CD8-positive, alpha-beta memory T cell (primary cell): ENCODE measurements at places on chromosomes 13 and 19. TPM values are rescaled to one million over a fixed set of nuclear protein-coding genes. Genes with fewer than 3 reads are reported as not detected.

- H3K4me1 ChIP-seq: peaks cover 6% of the 10 kb centered on the region
- no peaks in the 10 kb centered on the region for H3K27me3 ChIP-seq
- no peak overlapping the region for H3K4me3 ChIP-seq
- no peak overlapping the region for H3K27ac ChIP-seq
- DNase-seq: no peak
Observed at GRCh38 chr19:36059180-36059910, 4.6 kb downstream of the WDR62 start.

- peaks cover 14% of the 10 kb centered on the region for H3K4me1 ChIP-seq
- H3K36me3 ChIP-seq: no peaks in the 10 kb centered on the region
- H3K27me3 ChIP-seq: no peaks in the 10 kb centered on the region
- H3K27ac ChIP-seq: no peak overlapping the region
- no peak for DNase-seq
- no peak overlapping the region for H3K4me3 ChIP-seq
Observed at GRCh38 chr13:49367640-49368422, 76.0 kb downstream of the CAB39L start.

DNA sequence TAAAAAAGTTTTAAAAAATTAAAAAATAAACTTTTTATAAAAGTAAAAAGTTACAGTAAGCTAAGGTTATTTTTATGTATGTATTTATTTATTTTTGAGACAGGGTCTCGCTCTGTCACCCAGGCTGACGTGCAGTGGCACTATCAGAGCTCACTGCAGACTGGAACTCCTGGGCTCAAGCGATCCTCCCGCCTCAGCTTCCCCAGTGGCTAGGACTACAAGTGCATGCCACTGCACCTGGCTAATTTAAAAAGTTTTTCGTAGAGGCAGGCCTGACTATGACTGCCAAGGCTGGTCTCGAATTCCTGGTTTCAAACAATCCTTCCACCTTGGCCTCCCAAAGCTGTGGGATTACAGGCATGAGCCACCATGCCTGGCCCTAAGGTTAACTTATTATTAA is 64.1 kb downstream of the CDADC1 start:
- H3K27me3 ChIP-seq: no peaks in the 10 kb centered on the region
- no peak overlapping the region for H3K27ac ChIP-seq
- no peak for DNase-seq
- no peaks in the 10 kb centered on the region for H3K36me3 ChIP-seq
- no peaks in the 10 kb centered on the region for H3K4me1 ChIP-seq

GRCh38 chr13:111913761-111914140 is 153.2 kb upstream of the SOX1 start:
- H3K27me3 ChIP-seq: no peaks in the 10 kb centered on the region
- no peak overlapping the region for H3K4me3 ChIP-seq
- no peaks in the 10 kb centered on the region for H3K4me1 ChIP-seq

DNA sequence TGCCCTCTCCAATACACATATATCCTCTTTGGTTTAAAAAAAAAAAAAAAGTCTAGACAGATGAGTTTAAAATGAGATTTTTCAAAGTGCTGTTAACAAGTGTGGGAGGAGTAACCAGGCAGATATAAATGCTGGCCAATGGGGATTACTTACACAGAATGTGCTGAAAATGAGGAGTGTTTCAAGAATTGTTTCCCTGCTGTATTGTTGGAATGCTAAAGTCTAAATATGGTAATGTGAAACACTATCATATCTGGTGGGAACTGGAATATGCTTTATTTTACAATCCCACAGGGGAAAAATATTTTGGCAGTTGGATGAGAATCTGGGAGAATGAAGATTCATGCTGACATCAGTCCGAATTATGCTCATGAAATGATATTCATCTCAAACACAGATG is 250.7 kb downstream of the DCT start:
- H3K27ac ChIP-seq: no peak overlapping the region
- H3K4me3 ChIP-seq: no peak overlapping the region
- no peaks in the 10 kb centered on the region for H3K36me3 ChIP-seq
- no peaks in the 10 kb centered on the region for H3K27me3 ChIP-seq

GRIK5 gene
- total RNA-seq: 0.39 TPM

GRCh38 chr13:23957981-23958380 is 60.7 kb upstream of the C1QTNF9B start:
- H3K36me3 ChIP-seq: no peaks in the 10 kb centered on the region
- no peak overlapping the region for H3K4me3 ChIP-seq
- no peak for DNase-seq
- H3K27me3 ChIP-seq: no peaks in the 10 kb centered on the region

CCDC70 gene
- total RNA-seq: not detected

- H3K4me1 ChIP-seq: peaks cover 22% of the 10 kb centered on the region
- H3K4me3 ChIP-seq: peak within 1 kb of the TSS; percentile 50
- no peak within 1 kb of the TSS for H3K27ac ChIP-seq
- H3K27me3 ChIP-seq: peaks cover 56% of the 10 kb centered on the region
- no peak for DNase-seq
- H3K36me3 ChIP-seq: no peaks in the 10 kb centered on the region
Observed at GRCh38 chr13:20192836-20193161, at the start of gene GJB2. GJB2 (minus strand) TSS chr13:20192938; CDS start chr13:20189581, 3,357 bp downstream.

DNA sequence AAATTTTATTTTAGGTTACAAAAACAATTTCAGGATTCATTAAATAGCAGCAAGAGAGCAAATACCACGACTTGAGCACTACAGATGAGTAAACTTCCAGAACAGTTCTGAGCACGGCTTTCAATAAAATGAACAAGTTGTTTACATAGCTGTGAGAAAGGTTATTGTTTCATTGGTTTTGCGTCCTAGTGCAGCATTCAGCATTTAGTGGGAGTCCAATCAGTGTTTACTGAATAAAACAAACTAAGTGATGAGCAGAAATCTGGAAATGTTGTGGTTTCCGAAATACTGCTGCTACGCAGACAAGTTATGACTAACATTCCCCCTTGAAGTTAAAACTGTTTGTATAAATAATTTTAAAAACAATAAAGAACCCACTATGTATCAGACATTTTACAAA is 251.5 kb upstream of the STARD13 start:
- no peaks in the 10 kb centered on the region for H3K27me3 ChIP-seq
- no peaks in the 10 kb centered on the region for H3K36me3 ChIP-seq
- DNase-seq: no peak
- no peak overlapping the region for H3K27ac ChIP-seq
- no peak overlapping the region for H3K4me3 ChIP-seq
- H3K4me1 ChIP-seq: peaks cover 20% of the 10 kb centered on the region

WDR83 gene
- 18.8 TPM for total RNA-seq

GARIN5A gene
- total RNA-seq: 0.97 TPM

GRCh38 chr13:95507991-95508390 is 44.5 kb upstream of the CLDN10 start:
- no peak for DNase-seq
- H3K27me3 ChIP-seq: no peaks in the 10 kb centered on the region
- no peak overlapping the region for H3K4me3 ChIP-seq
- H3K36me3 ChIP-seq: no peaks in the 10 kb centered on the region
- no peaks in the 10 kb centered on the region for H3K4me1 ChIP-seq

- H3K36me3 ChIP-seq: no peaks in the 10 kb centered on the region
- H3K27me3 ChIP-seq: no peaks in the 10 kb centered on the region
- DNase-seq: no peak
- no peak overlapping the region for H3K27ac ChIP-seq
Observed at GRCh38 chr13:53743906-53744305, 715.3 kb downstream of the OLFM4 start.

- no peak for DNase-seq
- H3K27ac ChIP-seq: no peak overlapping the region
- no peaks in the 10 kb centered on the region for H3K27me3 ChIP-seq
- H3K4me1 ChIP-seq: no peaks in the 10 kb centered on the region
- no peak overlapping the region for H3K4me3 ChIP-seq
Observed at GRCh38 chr19:46386151-46386550, 27.2 kb downstream of the CCDC8 start.

DNA sequence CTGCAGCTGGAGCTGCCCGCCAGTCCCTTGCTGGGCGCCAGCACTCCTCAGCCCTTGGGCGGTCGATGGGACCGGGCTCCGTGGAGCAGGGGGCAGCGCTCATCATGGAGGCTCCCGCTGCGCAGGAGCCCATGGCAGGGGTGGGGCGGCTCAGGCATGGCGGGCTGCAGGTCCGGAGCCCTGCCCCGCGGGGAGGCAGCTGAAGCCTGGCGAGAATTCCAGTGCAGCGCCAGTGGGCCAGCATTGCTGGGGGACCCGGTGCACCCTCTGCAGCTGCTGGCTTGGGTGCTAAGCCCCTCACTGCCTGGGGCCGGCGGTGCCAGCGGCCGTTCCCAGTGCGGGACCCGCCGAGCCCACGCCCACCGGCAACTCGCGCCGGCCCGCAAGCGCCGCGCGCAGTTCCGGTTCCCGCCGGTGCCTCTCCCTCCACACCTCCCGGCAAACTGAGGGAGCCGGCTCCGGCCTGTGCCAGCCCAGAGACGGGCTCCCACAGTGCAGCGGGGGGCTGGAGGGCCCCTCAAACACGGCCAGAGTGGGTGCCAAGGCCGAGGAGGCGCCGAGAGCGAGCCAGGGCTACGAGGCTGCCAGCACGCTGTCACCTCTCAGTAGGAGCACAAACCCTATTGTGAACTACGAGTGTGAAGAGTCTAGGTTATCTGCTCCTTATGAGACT is 687.1 kb downstream of the PCDH17 start:
- H3K27ac ChIP-seq: no peak overlapping the region
- DNase-seq: no peak
- no peaks in the 10 kb centered on the region for H3K4me1 ChIP-seq
- H3K36me3 ChIP-seq: no peaks in the 10 kb centered on the region
- no peaks in the 10 kb centered on the region for H3K27me3 ChIP-seq
- no peak overlapping the region for H3K4me3 ChIP-seq

- H3K27ac ChIP-seq: no peak overlapping the region
- no peaks in the 10 kb centered on the region for H3K27me3 ChIP-seq
- no peaks in the 10 kb centered on the region for H3K4me1 ChIP-seq
- H3K4me3 ChIP-seq: no peak overlapping the region
- DNase-seq: no peak
- H3K36me3 ChIP-seq: no peaks in the 10 kb centered on the region
Observed at GRCh38 chr13:104586051-104586746, 1520.0 kb upstream of the SLC10A2 start.

GRCh38 chr13:42348576-42348975 is 76.6 kb downstream of the AKAP11 start:
- no peaks in the 10 kb centered on the region for H3K27me3 ChIP-seq
- H3K36me3 ChIP-seq: no peaks in the 10 kb centered on the region
- H3K4me1 ChIP-seq: peaks cover under 1% of the 10 kb centered on the region
- DNase-seq: no peak
- no peak overlapping the region for H3K4me3 ChIP-seq
- no peak overlapping the region for H3K27ac ChIP-seq

KLK15 gene
- not detected for total RNA-seq

DNA sequence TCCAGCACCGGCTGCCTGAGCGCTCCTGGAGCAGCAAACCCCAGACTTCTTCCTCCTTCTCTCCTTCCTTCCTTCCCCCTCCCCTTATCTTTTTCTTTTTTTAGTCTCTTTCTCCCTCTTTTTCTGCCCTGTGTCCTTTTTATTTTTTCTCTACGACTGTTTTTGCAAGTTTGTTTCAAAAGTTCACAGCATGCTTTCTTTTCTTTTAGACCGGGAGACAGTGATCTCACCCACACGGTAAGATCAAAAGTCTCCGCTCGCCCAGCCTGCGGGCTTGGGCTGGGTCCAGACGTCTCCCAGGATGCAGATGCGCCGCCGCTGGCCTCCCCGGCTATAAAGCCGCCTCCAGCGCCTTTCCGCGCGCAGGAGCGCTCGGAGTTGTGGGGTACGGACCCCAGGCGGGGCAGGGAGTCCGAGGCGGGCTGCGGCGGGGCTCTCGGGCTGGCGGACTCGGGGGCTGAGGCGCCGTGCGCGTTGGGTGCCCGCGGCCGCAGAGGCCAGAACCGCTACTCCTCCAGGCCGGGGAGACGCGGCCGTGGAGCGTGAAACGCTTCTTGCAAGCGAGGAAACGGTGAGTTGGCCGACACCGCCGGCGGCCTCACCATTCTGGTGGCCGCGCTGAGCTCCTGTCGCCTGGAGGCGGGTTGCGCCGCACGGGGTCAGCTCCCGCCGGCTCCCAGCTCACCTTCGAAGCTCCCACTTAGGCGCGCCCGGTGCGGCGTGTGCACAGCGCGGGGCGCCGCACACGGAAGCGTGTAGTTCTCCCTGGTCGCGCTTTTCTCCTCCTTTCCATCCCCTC is 2.0 kb upstream of the TSHZ3 start:
- no peak overlapping the region for H3K27ac ChIP-seq
- peaks cover 68% of the 10 kb centered on the region for H3K27me3 ChIP-seq
- peaks cover 13% of the 10 kb centered on the region for H3K4me1 ChIP-seq

DNA sequence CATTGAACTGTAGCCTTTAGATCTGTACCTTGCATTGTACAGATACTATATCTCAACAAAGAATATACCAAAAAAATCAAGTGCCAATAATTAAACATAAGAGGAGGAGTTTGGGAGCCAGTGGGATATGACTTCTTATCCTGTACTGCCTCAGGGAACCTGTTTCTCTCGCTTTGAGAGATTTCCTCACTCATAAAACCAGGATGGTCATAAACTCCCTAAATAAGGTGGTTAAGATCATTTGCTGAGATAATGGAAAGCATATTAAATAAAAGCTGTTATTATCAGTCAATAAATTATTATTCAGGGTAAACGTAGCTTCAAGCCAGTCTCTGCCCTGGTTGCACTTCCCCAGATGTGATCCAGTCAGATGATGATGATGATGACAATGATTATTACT is 17.0 kb downstream of the OPA3 start:
- no peaks in the 10 kb centered on the region for H3K36me3 ChIP-seq
- no peak for DNase-seq
- no peak overlapping the region for H3K27ac ChIP-seq
- peaks cover 19% of the 10 kb centered on the region for H3K4me1 ChIP-seq
- no peaks in the 10 kb centered on the region for H3K27me3 ChIP-seq
- H3K4me3 ChIP-seq: no peak overlapping the region

- H3K4me1 ChIP-seq: peaks cover 25% of the 10 kb centered on the region
- no peak overlapping the region for H3K27ac ChIP-seq
- H3K36me3 ChIP-seq: no peaks in the 10 kb centered on the region
- no peak overlapping the region for H3K4me3 ChIP-seq
Observed at GRCh38 chr13:24687611-24688010, 7.4 kb downstream of the ATP12A start.

DNA sequence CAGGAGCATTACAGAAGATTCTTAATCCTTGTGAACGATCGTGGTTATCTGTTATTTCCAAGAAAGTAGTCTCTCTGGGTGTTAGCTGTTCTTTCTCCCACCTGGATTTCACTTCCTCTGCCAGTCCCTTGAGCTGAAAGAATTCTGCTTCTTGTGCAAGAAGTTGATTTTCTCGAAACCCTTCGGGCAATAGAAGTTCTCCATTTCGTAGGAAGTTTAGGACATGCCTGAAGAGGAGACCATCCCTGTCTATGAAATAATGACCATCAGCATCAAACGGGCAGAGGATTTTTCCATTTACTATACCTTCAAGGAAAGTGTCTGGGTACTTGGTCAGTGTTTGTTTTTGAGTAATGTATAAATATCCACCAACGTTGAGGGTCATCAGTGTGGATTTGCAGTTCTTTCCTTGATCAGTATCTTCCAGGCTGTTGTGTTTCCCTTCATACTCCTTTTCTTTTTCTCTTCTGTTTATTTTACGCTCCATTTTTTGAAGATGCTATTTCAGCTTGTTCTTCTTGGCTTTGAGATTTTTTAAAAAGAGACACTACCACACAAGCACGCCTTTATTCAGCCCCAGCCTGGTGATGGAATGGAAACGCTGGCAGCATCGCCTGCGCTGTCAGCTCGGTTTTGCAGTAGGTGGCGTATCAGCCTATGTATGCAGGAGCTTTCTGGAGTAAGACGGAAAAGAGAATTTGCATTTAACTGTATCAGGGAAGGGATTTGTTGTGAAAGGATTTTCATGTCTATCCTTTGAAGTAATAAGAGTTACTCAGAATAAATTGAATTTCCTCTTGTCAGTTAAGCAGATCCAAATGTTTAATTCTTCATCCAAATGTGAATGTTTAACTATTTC is 6.5 kb downstream of the KCTD4 start:
- no peak overlapping the region for H3K4me3 ChIP-seq
- H3K36me3 ChIP-seq: no peaks in the 10 kb centered on the region
- H3K27ac ChIP-seq: no peak overlapping the region
- no peaks in the 10 kb centered on the region for H3K4me1 ChIP-seq
- no peak for DNase-seq
